Activated naive CD4-positive, alpha-beta T cell treated with anti-CD3 and anti-CD28 coated beads, Interleukin-2, amount 50 U/mL, for 72 hours (primary cell): ENCODE measurements at places on chromosomes 7 and 10. TPM values are rescaled to one million over a fixed set of nuclear protein-coding genes. Genes with fewer than 3 reads are reported as not detected.

SPDYE6 gene
- not detected for total RNA-seq

PAX4 gene
- not detected for total RNA-seq

MSANTD7 gene
- 28.9 TPM for total RNA-seq

UPK3B gene
- 1.6 TPM for total RNA-seq

CCDC146 gene
- 2.6 TPM for total RNA-seq

ASAH2 gene
- 2.2 TPM for total RNA-seq

- no peak for DNase-seq
These were observed 10.9 kb upstream of the FRAT1 start for GRCh38 chr10:97307866-97308780.

- DNase-seq: no peak
These were observed 40.6 kb downstream of the LRRC17 start for GRCh38 chr7:102953406-102953805.

GRCh38 chr7:46847126-46847525, 734.8 kb downstream of the TNS3 start:
- no peak for DNase-seq

DNA sequence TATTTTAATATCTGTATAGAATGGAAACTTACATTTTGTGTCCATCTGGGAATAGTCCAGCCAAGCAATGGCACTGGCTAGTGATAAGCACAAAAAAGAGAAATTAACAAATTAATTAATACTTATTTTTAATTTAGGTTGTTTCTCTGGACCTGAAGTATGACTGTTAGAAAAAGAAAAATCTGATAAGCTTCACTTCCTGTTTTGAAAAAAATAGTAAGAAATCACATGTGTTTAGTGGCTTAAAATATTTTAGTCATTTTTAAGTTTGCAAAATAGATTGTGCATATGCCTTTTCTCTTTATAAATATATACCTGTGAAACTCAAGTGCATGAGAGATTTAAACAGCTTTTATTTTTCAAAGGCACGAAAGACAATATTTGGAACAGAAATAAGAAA, 50.1 kb upstream of the CREB5 start:
- DNase-seq: no peak

DNA sequence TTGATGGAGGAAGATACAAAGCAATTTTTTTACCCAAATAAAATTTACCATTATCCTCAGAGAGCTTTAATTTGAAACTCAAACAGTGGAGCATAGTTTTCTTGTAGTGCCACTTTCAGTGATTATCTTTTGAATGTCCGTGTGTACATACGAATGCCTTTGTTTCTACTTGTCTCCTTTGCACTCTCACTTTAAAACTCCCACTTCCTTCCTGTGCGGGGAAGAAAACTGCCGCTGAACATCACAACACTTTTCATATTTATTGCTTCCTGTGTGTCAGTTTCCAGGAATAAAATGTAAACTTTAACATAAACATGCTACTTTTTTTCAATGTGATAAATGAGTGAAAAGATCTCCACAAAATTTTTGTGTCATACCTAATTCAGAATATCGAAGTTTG, 102.4 kb downstream of the SEMA3A start:
- no peak for DNase-seq

DNA sequence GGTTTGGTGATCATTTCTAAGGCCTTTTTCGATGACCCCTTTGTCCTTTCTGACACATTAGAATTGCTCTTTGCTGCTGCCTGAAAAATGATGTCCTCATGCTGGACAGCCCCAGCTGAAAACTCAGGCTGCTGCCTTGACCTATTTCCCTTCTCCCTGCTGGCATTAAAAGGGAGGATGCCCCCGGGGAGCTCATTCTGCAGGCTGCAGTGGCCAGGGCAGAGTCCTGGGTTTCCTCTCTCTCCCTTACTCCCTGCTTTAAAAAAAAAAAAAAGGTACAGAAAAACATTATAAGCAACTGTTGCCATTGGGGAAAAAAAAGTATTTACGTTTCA, 35.4 kb downstream of the LRRC4 start:
- DNase-seq: no peak

DNA sequence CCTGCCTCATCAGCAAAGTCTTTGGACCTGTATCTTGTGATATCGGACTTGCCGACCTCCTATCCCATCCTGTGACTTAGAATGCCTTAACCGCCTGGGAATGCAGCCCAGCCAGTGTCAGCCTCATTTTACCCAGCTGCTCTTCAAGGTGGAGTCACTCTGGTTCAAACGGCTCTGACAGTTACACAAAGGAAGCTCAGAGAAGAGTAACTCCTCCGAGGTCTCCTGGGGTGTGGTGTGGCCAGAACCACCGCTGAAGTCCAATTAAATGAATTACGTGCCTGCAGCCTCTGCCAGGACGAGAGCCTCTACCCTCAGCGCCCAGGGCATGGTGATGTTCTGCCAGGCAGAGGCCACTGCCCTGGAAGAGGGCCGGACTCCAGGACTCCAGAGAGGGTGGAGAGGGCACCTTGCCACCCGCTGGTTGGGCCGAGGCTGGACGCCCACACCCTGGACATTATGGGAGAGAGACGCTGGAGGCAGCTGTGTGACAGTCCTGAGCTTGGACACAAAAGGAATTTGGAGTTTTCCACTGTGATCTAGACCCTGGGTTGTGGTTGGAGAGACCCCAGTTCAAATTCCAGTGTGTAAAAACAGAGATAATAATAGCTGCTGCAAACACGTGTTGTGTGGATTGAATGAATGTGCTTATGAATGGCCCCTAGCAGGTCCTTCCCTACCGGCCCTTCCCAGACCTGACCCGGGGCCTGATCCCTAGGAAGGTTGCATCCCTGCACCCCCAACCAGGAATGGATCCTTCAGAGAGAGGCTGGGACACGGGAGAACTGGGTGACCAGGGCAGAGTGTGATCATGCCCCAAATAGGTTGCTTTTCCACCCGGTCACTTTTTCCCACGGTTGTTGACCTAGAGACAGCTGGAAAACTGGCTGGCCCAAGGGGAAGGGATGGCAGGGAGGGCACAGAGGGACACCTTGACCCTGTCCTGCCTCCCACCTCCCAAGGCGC, 37.8 kb upstream of the FZD9 start:
- DNase-seq: no peak

DNA sequence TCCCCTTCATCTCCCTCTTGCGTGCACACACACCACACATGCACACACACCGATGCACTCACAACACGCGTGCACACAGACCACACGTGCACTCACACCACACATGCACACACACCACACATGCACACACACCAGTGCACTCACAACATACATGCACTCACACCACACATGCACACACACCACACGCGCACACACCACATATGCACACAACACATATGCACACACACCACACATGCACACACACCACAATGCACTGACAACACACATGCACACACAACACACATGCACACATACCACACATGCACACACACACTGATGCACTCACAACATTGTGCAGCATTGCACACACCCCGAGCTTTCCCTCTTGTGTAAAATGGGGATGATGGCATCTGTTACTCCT, 68.1 kb downstream of the TRRAP start:
- no peak for DNase-seq

GRCh38 chr10:89679986-89680385, 21.4 kb upstream of the KIF20B start:
- DNase-seq: no peak

DNA sequence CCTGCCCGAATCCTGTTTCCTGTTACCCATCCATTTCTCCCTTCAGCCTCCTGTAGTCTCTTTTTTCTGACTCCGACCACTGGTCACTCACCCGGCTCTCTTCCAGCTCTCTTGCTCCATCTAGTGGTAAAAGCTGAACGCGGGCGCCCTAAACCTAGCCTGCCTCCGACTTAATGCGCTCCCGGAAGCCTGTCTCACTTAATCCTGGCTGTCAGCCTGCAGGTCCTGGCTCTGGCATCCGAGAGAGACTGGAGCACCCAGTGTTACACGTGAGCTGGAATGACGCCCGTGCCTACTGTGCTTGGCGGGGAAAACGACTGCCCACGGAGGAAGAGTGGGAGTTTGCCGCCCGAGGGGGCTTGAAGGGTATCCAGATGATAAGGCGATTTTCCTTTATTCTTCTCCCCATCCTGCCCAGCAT, 10.3 kb downstream of the SUMF2 start:
- peak; percentile 65 for DNase-seq

GRCh38 chr7:46297515-46297914, 376.4 kb upstream of the IGFBP3 start:
- no peak for DNase-seq

DNA sequence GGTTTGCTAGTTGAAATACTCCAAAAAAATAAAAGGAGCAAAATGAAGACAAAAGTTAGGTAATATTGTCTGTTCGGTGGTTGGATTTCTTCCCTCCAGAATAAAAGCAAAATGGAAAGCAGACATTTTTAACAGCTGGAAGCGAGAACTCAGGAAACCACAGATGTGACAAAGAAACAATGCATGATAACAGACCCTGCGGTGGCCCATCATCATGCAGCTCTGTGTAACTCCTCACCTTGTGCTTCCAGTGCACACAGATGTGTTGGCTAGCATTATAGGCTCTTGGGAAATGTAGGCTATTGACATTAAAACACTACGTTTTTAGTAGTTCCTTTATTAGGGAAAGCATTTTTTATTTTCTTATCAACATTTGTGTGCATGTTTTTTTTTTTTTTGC, 53.9 kb upstream of the ARL4A start:
- DNase-seq: no peak
